ENCODE measurements at places on chromosomes 12 and 14. TPM values are rescaled to one million over a fixed set of nuclear protein-coding genes. Genes with fewer than 3 reads are reported as not detected.

GRCh38 chr14:38278035-38278434 lies 22.1 kb upstream of the CLEC14A start:
- no peak for ATAC-seq

DNA sequence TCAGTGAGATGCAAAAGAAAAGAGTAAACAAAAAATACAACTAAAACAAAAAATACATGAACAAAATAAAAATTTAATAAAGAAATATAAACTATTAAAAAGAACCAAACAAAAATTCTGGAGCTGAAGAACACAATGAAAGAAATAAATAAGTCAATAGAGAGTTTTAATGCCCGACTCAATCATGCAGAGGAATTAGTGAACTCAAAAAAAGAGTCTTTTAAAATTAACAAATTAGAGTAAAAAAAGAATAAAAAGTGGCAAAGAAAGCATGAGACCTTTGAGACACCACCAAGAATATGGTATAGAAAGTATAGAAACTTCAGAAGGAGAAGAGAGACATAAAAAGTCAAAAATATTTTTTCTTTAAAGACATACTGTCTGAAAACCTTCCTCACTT lies 2.6 kb upstream of the KLRC1 start:
- ATAC-seq: no peak

GRCh38 chr12:14691560-14691959 lies 4.8 kb downstream of the GUCY2C start:
- ATAC-seq: no peak

DNA sequence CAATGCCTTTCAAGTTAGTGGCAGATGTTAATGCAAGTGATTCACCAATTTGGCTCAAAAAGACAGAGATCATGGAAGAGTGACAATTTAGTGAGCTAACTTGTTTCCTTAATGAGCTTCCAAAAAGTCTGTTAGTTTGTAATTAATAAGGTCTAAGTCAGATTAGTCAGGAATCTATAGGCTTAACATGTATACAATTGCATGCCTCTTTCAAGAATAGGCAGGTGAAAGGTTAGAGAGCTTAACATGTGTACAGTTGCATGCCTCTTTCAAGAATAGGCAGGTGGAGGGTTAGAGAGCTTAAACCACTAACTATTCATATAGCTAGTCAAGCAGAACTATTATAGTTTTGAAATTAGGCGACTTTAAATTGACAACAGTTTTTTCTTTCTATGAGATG lies 663.8 kb downstream of the C12orf50 start:
- no peak for ATAC-seq

DNA sequence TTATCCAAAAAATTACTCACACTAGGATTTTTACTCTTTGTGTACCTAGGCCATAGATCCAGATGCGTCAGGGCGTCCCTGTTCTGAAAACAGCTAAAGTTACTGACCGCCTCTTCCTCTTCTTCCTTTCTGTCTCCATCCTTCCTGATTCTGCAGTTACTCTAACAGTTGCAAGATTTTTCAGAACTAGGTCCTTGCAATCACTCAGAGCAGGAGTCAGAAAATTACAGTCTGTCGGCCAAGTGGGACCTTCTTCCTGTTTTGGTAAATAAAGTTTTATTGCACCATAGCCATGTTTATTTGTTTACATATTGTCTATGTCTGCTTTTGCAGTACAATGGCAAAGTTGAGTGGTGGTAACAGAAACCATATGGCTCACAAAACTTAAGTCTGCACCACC lies 25.6 kb upstream of the FGF6 start:
- no peak for ATAC-seq

- no peak for ATAC-seq
Observed at GRCh38 chr12:88693837-88694445, 113.7 kb upstream of the KITLG start.

GRCh38 chr12:75260316-75260715 lies 50.7 kb upstream of the KCNC2 start:
- peak; percentile 23 for ATAC-seq

DNA sequence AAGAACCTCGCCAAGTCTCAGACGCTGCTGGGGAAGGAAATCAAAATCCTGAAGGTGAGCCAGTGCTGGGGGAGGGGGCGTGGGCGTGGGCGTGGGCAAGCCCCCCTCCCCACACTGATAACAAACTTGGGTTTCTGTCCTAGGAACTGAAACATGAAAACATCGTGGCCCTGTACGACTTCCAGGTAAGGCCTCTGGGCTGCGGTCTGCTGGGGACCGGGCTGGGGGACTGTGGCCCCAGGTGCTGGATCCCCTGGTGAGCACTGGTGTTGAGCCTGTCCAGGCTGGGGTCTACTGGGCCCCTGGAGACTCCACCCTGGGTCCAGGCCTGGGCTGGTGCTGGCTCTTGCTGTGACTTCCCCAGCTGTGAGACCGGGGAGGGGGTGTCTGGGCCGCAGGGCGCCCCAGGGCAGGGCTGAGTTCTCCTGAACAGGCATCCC lies 1.2 kb downstream of the ULK1 start:
- no peak for ATAC-seq

Gene AKAP3
- total RNA-seq: 1.6 TPM

Gene GPRC5D
- total RNA-seq: not detected

GRCh38 chr14:98731701-98732100 lies 540.3 kb downstream of the BCL11B start:
- no peak for ATAC-seq

DNA sequence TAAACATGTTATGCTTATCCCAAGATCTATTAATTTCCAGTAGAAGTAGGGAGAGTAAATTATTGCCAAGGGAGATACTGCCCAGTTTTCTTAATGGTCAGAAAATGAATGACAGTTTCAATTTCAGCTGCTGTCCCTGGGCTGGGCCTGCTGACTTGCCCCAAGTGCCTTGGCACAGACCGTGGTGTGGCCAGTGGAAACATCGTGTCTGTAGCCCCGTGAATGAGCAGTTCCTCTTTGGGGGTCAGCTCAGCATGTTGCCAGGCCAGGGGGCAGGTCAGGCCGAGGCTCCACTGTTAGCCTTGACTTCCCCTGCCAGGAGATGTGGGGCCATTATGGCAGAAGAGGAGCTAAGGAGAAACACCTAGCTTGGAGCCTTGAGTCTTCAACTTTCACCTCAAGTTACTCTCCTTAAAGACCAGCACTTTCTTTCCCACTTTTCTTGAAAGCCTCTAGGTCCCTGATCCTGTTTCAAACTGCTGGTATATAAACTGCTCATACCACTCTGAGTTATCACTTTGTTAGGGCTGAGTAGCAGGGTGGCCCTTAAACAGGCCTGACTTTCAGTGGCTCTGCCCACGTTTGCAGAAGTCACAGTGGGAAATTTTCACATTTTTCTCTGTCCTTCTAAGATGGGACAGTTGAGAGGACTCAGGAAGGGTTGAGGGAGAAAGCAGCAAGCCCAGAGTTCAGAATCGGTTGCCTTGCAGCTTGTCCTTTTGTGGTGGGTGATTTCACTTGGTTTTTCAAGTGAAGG lies 73.2 kb downstream of the SUSD6 start:
- ATAC-seq: peak; percentile 37

Gene PRICKLE1
- not detected for total RNA-seq

Gene CDKN1B
- total RNA-seq: 95.4 TPM

- peak; percentile 87 for ATAC-seq
Observed at GRCh38 chr12:132423251-132423819, 66.6 kb upstream of the FBRSL1 start.

DNA sequence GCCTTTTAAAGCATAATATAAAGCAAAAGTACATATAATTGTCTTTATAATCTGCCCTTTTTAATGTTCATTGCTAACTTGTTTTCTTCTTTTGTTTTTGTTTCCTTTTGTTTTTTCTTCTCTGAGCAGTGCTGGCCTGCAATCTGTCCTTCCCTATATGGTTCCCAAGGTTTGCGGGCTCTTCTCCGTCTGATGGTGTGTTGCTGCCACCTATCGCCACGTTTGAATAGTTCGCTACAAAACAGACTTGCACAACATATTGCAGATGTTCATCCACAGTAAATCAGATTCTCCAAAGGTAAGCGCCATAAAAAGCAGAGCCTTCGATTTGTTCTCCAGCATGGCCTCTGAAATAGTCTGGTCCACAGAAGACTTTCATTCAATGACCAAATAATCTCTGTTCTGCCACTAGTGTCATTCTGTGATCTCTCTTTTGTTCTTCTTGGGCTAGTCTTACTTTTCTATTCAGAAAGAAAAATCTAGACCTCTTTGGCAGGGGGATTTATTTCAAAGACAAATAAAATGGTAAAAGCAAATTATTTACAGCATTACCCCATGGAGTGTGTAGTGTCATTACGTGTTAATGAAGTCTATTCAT lies 33.5 kb downstream of the C12orf50 start:
- peak; percentile 65 for ATAC-seq

DNA sequence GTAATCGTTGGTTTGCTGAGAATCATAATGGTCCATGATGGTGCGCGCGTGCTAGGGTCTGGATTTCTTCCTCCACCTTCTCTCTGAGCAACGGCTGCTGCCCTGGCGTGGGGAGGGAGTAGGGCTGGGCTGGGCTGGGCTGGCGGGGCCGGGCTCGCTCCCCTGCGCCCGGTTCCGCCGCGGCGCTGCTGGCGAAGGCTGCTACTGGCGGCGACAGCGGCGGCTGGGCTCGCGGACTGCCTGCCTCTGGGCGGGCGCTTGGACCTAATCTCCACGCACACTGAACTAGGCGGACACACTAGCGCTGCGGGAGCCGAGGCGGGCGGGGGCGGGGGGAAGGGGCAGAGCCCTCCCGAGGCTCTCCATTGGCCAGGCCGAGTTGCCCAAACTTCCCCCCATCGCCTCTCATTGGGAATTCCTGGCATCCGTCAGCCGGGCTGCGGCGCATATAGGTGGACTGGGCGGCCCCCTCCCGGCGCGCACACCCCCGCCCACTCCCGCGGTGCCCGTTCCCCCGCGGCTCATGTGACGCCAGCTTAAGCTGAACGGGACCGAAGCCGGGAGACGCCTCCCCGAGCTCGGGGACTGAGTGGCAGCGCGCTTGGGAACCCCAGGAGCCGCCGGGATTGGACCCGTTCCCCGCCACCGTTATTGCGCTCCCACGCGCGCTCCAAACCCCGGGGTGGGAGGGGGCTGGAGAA lies at the start of gene ACTN1:
ACTN1 (minus strand) TSS at position 282 of the 701 bp plus-strand sequence; CDS start at position 36, 246 bp downstream.
- peak; percentile 62 for ATAC-seq

DNA sequence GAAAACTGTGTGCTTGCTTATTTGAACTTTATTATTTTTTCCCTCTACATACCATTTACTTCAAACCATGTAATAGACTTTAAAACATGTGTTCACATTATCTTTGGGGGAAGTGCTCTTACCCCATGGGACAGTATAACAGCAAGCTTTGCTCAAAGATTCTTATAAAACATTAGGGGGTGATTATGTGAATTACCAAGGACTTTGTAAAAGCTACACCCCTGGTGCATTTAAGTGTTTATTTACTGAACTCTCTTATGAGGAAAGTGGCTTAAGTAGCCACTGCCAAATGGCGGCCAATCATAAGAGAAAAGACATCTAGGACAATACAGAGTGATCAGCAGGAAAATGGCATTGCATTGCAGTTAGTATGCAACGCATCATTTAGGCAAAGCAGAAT lies 70.3 kb downstream of the CAPZA3 start:
- no peak for ATAC-seq

DNA sequence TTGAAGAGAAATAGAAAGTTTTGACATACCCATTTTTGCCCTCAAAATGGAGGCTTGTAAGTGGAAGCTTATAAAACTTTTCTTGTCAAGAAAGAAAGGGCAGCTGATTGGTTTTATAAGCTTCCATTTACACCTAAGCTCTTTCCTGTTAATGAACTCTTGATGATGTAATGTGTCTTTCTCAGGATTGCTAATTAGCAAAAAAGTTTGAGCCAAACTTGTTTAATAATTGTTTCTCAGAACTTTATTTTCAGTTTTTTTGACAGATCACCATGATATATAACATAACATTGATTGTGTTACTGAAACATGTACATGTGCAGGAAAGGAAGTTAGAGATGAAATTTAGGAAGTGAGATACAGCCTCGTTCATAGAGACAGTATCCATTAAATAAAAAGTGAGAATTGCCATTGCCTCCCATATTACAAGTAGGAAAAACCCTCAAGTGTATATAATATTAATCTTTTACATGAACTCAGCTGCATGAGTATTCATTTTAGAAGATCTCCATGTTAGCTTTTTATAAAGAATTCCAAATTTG lies 26.8 kb downstream of the RIC8B start:
- ATAC-seq: no peak

Gene PRR4
- 3.6 TPM for total RNA-seq

DNA sequence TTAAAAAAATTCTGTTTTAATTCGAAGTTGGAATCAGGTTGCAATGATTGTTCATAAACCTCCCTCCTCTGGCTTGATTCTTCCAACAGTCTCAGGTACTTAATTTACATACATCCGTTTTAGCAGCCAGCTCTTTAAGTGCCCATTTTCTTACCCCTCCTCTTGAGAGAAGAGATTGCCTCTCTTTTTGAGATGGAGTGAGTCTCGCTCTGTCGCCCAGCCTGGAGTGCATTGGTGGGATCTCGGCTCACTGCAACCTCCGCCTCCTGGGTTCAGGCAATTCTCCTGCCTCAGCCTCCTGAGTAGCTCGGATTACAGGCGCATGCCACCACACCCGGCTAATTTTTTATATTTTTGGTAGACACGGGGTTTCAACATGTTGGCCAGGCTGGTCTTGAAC lies 146.4 kb upstream of the AMIGO2 start:
- no peak for ATAC-seq

Gene TDRD9
- total RNA-seq: 0.95 TPM

- peak; percentile 31 for ATAC-seq
Observed at GRCh38 chr14:69281450-69282169, 21.7 kb downstream of the GALNT16 start.

GRCh38 chr12:120817559-120818330 lies 86.4 kb downstream of the SPPL3 start:
- no peak for ATAC-seq

DNA sequence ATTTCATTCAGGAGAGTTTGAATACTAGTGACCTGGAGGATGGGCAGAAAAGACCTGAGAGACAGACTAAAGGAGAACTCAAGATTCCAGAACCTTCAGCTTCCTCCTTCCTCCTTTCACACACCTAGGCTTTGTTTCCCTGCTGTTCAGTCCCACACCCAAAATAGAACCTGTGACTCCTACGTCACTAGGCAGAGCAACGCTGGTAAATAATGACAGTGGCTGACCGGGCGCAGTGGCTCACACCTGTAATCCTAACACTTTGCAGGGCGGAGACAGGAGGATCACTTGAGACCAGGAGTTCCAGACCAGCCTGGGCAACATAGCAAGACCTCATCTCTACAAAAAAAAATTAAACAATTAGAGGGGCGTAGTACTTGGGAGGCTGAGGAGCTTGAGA lies 166.4 kb upstream of the FKBP4 start:
- no peak for ATAC-seq

- no peak for ATAC-seq
Observed at GRCh38 chr14:74697011-74697410, 15.9 kb downstream of the AREL1 start.

DNA sequence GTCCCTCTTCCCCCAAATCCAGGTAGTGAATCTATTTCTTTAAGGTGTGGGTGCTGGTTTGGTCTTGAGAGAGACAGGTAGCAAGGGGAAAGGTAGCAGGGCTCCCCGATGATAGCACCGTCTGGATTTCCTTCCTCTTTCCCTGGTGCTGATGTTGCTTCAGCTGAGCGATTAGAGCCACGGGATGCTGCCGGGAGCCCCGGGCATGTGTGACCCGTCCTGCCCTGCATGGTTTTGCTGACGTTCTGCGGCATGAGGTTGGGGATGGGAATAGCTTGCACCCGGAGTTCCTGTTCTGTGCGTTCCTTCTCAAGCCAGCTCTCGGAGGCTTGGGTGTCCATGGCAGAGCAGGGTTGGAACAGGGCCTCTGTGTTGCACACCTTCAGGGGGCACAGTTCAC lies 107.3 kb downstream of the TSPAN9 start:
- ATAC-seq: no peak

GRCh38 chr12:65612440-65612839 lies 211.8 kb upstream of the HMGA2 start:
- no peak for ATAC-seq

Measured in activated T-helper 17 cell treated with anti-CD3 and anti-CD28 coated beads, Interleukin-2, amount 50 U/mL, for 72 hours (primary cell).